Iris pigment epithelial cell (primary cell): ENCODE measurements at places on chromosomes 3 and 15.
A peak's percentile ranks its signal among the peaks of the same experiment; 100 is the strongest.

- no peak for DNase-seq
Measured at GRCh38 chr15:29613951-29614382, 208.3 kb downstream of the TJP1 start.

GRCh38 chr3:59327376-59327808 is 277.6 kb upstream of the CFAP20DC start:
- DNase-seq, result peak; percentile 88

GRCh38 chr3:176611703-176612102 is 585.6 kb downstream of the TBL1XR1 start:
- DNase-seq, result no peak

DNA sequence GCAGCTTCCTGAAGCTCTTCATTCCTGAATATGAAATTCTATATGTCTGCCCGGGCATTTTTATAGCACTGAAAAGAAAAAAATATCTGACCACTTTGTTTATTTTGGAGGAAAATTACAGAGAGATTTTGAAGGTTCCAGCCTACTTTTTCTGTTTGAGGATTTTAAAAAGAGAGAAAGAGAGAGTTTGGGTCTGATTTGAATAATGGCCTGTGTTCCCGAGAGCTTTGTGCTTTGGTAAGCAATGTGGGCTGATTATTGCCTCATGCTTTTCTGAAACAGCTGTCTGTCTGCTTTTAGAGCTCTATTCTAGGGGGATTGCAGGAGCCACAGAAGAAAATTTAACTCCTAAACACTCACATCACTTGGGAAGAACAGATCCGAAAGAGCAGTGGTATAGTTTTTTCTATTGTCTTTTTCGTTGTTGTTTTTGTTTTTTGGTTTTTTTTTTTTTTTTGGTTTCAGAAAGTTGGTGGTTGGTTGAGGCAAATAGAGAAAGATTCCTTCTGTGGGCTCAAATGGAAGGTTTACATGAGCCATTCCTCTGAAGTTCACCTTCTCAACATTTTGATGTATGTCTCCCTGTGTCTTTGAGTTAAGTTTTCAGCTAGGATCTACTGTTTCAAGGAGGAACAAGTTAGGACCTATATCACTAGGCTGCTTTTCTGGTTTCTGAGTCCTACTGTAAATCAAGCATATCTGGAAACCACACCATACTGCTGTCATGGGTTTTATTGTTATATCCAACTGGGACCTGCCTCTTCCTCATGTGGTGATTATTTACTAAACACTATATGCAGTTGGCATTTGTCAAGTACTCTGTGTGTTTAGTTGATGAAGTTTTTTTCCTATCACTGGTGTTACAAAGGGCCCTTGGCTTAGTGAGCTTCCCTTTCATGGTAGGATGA is 178.9 kb downstream of the KCNMB2 start:
- DNase-seq, result no peak

DNA sequence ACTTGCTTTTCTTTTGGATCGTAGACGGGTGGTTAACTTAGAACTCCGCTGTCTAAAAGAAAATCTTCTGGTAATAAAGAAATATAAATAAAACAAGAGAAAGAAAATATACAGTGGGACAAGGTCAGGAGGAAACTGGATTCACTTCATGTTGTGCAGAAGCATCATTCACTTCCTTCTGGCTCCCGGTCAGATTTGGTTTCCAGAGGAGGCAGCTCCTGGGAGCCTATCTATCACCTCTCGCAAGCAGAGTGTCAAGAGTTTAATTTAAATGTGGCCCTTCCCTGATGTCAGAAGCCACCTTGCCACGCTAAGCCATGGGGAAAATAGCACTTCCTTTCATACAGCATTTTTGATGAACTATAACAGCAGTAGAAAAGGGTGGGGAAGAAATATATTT is 139.1 kb downstream of the NSMCE3 start:
- DNase-seq, result no peak

- no peak for DNase-seq
Measured at GRCh38 chr3:172383306-172383796, 64.9 kb downstream of the GHSR start.

DNA sequence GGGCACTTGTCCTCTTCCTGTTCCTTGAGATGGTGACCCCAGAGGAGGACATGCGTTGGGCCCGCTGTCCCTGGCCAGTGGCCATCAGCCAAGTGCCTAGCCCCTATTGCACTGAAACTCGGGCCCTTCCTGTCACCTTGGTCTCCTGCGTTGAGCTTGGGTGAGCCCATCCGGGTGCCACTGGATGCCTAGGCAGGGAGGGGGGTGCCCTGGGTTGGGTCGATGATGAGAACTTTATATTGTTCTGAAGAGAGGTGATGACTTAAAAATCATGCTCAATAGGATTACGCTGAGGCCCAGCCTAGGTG is 221.8 kb downstream of the SNRPN start:
- DNase-seq, result no peak

DNA sequence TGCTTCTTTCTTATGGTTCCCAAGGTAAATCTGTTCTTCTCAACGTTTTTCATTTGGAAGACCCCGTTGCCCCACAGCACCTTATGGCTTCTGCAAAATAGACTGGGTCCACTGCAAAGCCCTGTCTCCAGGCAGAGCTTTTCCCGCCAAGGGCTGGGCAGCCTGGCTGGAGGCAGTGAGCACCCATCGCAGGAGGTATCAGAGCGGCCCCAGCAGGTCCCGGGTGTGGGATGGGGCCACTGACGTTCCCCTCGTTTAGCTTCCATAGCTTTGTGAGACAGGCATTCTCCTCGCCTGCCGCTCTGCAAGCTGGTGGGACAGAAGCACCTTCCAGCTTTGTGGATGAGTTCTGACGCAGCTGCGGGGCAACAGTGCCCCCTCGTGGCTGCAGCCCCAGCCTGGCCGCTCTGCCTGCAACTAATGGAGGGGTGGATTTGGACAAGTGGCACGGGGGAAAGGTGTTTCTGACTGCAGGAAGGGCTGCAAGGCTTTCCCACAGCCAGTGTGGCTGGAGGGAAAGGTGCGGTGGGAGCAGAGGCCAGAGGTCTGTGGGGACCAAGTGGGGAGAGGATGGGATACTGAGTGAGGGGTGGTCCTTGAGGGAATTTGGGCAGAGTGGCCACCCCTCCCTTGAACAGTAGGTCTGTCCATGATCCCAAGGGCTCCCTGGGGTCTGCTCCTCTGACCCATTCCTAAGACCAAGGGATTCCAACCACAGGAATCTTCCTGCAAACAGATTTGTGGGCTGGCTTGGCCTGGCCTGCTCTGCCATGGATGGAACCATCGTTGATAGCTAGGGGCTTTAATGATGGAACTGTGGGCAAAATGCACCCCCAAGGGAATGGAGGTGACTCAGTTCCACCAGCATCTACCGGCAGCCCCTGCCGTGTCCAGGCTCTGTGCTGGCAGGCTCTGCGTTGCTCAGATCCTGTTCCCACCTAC is 99.4 kb downstream of the FBLN2 start:
- DNase-seq, result peak; percentile 74

GRCh38 chr3:124033360-124034015 is 41.6 kb upstream of the ROPN1 start:
- DNase-seq, result no peak

GRCh38 chr3:127067116-127067910 is 84.4 kb downstream of the PLXNA1 start:
- DNase-seq, result no peak

DNA sequence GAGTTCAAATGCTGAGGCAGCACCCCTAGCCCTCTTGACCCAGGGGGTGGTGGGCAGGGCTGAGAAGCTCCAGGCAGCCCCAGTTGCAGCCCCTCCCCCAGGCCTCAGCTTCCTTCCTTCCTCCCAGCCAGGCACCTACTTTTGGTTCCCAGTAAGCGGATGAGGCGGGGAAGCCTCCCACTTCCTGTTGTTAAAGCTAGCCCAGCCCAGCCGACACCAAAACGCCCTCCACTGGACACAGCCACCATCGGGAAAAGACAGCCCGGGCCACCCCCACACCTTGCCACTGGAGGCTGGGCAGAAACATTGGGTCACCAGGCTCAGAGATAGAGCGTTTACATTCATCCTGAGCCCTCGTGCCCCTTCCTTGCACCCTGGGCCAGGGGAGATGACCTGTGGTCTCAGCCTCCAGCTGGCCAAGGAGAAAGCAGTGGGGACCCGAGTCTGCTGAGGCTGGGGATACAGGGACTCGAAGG is 3.5 kb downstream of the DUSP7 start:
- DNase-seq, result peak; percentile 77

DNA sequence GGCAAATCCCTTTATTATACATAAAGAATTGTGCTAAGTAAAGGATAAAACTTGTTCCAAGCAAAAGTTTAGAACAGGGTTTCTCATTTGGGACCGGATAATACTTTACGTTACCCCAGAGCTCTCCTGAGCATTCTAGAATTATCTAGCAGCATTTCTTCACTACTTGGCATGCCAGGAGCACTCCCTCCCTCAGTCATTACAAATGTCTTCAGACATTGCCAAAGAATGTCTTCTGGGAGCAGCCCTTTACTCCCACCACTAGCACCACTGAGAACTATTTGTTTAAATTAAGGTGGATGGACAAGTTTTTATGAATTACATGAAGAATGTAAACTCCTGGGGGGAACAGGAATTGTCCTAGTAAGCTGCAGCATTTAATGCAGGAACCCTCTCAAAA is 516.4 kb downstream of the GBE1 start:
- DNase-seq, result peak; percentile 46

GRCh38 chr15:32637704-32638103 is 3.8 kb upstream of the SCG5 start:
- no peak for DNase-seq

- peak; percentile 68 for DNase-seq
Measured at GRCh38 chr3:27590437-27591298, 106.5 kb upstream of the SLC4A7 start.

DNA sequence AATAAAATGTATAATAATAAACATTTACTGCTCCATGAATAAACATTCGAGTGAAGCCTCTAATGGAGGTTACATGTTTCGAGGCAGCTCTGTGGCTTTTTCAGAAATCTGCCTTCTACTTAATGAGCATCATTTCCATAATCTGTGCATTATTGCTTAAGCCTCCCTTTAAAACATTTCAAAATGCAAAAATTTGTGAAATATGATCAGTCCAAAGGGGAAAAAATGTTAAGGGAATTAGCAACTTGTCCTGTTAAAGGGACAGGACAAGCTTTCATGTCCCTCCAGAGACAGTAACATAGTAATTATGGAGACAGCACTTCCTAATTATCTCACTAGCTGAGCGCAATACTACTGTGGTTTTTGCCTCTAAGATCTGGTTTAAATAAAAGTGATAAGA is 886.6 kb upstream of the CFAP20DC start:
- no peak for DNase-seq

DNA sequence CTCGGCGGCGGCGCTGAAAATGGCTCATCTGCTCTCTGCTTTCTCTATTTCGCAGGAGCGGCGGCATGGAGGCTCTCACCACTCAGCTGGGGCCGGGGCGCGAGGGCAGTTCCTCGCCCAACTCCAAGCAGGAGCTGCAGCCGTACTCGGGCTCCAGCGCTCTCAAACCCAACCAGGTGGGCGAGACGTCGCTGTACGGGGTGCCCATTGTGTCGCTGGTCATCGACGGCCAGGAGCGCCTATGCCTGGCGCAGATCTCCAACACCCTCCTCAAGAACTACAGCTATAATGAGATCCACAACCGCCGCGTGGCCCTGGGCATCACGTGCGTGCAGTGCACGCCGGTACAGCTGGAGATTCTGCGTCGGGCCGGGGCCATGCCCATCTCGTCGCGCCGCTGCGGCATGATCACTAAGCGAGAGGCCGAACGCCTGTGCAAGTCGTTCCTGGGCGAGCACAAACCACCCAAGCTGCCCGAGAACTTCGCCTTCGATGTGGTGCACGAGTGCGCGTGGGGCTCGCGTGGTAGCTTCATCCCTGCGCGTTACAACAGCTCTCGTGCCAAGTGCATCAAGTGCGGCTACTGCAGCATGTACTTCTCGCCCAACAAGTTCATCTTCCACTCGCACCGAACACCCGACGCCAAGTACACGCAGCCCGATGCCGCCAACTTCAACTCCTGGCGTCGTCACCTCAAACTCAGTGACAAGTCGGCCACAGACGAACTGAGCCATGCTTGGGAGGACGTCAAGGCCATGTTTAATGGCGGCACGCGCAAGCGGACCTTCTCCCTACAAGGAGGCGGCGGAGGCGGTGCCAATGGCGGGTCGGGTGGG is 790 bp downstream of the SKOR1 start:
- DNase-seq, result no peak

DNA sequence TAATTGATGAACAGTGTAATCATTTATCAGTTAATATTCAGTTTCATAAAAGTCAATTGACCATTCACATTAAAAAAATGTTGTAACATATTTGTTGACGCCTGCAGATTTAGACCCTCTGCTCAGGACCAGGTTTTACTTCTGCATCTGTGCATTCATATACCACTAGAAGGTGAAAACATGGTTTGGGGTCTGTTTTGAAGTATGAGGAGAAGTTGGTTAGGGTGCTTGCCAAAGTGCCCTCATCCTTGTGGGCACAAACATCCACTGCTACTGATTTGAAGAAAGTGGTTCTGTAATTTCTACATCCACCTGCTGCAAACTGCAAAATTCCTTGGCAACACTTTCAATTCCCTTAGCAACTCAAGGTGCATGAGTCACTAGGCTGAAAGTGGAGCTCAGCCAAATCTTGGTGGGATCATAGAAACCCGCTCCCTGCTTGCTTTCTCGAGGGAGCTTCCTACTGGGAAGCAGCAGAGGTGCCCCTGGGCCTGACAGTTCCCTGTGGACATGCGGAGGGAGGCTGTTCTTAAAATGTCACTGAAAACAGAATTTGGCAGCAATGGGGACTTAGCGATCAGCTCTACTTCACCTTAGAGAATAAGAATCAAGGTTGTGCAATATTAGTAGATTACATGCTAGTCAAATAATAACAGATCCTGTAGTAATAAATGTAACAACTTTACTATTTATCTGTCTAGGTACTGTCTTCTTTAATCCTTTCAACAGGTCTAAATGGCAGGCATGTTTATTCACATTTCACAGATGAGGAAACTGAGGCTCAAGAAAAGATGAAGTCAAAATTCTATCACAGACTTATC is 301.0 kb upstream of the TBL1XR1 start:
- DNase-seq, result peak; percentile 81

GRCh38 chr3:173825730-173826129 is 428.2 kb downstream of the NLGN1 start:
- DNase-seq, result peak; percentile 3

DNA sequence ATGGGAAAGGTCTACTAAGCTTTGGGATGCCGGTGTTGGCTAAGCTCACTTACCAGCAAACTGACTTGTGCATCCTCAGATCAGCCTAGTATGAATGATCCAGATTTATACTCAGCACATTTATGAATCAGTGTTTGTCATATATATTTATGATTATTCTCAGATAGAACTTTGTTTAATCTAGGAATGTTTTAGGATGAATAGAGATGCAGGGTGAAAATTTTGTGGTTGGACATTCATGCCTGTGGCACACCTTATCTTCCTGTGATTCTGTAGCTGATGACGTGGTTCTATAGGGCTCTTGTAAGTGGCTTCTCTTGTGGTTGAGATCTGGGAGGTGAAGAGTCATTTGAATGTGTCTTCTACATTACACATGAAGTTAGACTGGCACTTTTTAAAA is 11.4 kb downstream of the CDIN1 start:
- peak; percentile 93 for DNase-seq
